HCEC 1CT (cell line): ENCODE measurements at places on chromosomes 12 and 14.

GRCh38 chr14:43135877-43136411, 1371.1 kb downstream of the FSCB start:
- no peak for DNase-seq

GRCh38 chr14:103341250-103342129, 7.5 kb downstream of the EIF5 start:
- no peak for DNase-seq

GRCh38 chr12:119145367-119145766, 33.4 kb upstream of the HSPB8 start:
- DNase-seq = no peak

- DNase-seq = no peak
These were observed 150.0 kb downstream of the GPR65 start for GRCh38 chr14:88154926-88155325.

- DNase-seq = no peak
These were observed 74.5 kb upstream of the ATF1 start for GRCh38 chr12:50689437-50689836.

DNA sequence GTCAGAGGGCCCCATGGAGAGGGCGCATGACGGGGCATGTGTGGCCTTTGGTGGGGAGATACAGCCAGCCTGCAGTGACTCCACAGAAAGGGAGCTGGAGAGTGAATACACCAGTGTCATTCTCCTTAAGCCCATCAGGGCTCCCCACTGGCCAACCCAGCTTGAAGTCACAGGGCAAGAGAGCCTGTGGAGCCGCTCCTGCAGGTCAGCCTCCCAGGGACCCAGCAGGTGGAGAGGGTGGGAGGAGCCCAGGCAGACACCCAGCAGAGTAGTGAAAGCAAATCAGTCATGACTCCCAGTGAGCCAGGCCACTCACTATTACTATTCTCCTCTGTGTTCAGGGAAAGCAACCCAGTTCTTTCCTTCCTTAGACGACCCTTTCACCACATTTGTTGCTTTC, 110.0 kb upstream of the CPM start:
- DNase-seq = no peak

DNA sequence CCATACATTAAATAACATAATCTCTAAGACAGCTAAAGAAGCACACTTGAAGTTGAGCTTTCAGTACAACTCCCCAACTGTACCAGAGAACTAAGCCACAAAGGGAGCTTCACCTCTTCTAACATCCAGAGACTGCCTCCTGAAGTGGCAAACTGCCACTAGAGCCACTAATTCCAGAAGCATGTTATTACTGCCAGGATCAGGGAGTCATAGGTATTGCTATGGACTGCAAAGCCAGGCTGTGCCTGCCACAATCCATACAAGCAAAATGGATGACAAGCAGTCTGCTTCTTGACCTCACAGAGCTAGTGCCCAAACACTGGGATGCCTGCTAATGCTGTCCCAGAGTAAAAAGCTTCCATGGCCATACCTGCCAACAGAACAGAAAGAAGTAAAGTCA, 160.1 kb downstream of the STXBP6 start:
- DNase-seq = peak; percentile 12

GRCh38 chr14:58833634-58834378, 196.0 kb downstream of the DACT1 start:
- DNase-seq = no peak

DNA sequence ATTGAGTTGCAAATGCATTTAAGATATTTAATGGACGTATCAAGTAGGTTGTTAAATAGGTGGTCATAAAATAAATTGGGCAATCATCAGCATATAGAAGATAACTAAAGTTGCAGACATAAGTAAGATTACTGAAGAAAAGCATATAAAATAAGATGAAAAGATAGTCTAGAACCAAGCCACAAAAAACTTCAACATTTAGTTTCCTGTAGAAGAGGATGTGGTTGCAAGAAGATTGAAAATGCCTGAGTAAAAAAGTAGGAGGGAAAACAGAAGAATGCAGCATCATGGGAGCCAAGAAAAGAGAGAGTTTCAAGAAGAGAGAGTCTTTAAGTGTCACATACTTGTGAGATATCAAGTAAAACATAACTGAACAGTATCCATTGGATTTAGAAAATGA, 17.6 kb upstream of the SLC16A7 start:
- no peak for DNase-seq

GRCh38 chr12:75439930-75440329, 40.6 kb upstream of the GLIPR1 start:
- peak; percentile 37 for DNase-seq

DNA sequence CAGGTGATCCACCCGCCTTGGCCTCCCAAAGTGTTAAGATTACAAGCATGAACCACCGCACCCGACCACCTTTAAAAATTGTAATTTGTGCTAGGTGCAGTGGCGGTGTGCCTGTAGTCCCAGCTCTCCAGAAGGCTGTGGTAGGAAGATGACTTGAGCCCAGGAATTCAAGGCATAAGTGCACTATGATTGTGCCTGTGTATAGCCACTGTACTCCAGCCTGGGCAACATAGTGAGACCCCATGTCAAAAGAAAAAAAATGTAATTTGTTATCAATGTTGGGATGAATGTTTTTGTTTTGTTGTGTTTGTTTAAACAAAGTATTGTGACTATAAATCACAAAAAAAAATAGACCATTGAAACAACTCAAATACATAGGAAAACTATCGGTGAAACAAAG, 43.1 kb upstream of the NAP1L1 start:
- no peak for DNase-seq

DNA sequence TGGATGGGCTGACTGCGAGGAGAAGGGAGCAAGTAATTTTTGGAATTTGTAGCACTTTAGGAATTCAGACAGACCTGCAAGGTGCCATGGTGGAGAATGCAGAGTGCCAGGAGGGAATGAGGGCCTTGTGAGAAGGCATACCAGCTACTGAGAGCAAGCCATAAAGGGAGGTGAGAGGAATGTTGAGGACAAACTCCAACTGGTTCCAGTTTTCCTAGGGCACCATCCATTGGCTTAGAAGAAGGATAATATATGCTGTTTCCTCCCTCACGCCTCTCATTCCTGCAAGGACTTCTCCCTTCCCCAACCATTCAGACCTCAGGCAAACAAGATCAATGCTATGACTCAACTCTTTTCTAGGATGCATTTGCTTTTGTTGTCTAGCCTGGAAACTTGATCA, 11.2 kb upstream of the DAAM1 start:
- DNase-seq = no peak

- no peak for DNase-seq
These were observed 34.5 kb upstream of the TBX5 start for GRCh38 chr12:114440270-114441038.

DNA sequence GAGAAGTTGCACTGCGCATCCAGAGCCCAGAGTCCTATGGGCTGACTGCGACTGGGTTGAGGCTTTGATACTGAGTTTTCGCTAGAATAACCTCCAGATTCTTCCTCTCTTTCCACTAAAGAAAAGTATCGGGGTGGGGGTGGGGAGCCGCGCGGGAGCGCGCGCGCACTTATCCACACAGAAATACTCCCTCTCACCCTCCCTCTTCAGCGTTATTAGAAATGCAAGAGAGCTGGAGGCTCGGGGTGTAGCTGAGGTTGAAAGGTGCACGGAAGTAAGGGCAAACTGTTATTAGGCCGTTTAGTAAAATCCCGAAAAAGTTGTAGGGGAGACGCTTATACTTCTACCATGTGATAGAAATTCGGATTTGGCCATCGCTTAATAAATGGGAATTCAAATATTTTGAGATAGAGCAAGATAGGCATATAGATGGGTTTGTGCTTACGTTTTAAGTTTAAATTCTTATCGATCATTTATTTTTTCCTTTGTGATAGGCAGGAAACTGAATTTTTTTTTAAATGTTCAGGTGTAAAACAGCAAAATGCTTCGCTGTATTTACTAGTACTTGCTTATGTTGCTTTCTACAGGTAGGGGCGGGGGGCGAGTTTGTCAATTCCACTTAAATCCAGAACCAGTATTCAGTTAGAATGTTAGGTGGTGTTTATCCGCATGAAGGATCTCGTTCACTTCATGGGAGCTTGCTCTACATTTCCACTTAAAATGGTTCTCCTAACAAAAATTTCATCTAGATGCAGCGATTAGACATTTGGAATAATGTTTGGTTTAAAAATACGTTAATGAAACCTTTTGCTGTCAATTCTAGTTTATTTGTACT, 1.1 kb downstream of the ARHGAP5 start:
- DNase-seq = peak; percentile 48

GRCh38 chr14:72000907-72001306, 68.7 kb downstream of the RGS6 start:
- DNase-seq = no peak

- peak; percentile 91 for DNase-seq
These were observed 7.4 kb downstream of the SMOC1 start for GRCh38 chr14:69886453-69887242.

DNA sequence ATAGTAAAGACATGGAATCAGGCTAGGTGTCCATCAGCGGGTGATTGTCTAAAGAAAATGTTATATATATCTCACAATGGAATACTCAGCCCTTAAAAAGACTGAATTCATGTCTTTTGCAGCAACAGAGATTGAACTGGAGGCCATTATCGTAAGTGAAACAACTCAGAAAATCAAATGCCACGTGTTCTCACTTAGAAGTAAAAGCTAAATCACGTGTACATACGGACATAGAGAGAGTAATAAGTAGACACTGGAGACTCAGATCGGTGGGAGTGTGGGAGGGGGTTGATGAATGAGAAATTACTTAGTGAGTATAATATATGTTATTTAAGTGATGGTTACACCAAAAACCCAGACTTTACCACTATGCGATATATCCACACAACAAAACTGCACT, 266.3 kb upstream of the PPFIA2 start:
- DNase-seq = no peak

- DNase-seq = peak; percentile 4
These were observed 99.1 kb upstream of the SLCO1C1 start for GRCh38 chr12:20596061-20596460.

GRCh38 chr12:29204521-29204920, 55.4 kb downstream of the FAR2 start:
- no peak for DNase-seq

GRCh38 chr14:29077916-29078315, 311.3 kb downstream of the FOXG1 start:
- no peak for DNase-seq

DNA sequence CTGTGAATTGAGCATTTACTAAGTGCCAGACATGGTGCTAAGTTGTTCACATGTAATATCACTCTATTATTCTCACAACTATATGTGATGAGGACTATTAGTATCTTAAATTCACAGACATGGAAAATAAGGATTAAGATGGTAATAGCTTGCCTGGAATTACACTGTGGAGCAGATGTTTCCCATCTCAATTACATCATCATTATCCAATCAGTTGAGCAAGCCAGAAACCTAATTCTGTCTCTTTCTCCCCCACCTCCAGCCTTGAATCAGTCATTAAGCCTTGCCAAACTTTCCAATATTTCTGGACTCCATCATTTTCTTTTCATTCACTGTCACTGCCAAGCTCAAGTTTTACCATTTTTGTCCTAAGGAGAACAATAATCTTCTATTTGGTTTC, 287.8 kb upstream of the KITLG start:
- DNase-seq = peak; percentile 56

- no peak for DNase-seq
These were observed 392.3 kb downstream of the CCER1 start for GRCh38 chr12:90562671-90563070.

DNA sequence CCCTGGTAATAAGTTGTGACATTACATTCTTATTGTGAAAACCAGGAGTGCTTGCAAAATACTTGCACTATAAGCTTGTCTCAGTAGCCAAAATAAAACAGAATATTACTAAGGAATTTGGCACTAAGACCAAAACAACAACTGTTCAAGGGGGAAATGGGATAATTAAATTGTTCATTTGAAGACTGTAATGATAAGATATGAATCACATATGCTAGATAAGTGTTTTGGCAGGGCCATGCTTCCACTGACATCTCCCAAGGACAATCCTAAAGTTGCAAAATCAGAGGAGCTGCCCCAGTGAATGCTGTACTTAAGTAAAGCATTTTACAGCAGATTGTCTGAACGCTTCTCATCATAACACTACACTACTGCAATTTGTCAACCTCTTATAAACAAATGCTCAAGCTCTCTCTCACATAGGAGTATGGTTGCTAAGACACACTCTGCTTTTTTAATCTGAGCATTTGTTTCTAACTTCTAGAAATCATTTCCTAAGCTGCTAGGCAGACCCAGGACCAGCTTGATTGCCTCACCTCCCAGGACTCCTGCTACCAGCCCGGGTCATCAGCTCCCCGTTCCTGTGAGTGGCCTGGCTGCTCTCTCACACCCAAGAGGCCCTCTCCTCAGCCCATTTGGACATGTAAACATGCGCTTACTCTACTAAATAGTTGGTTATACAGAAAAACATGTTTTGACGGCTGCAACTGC, 191.5 kb downstream of the PAX9 start:
- peak; percentile 21 for DNase-seq

DNA sequence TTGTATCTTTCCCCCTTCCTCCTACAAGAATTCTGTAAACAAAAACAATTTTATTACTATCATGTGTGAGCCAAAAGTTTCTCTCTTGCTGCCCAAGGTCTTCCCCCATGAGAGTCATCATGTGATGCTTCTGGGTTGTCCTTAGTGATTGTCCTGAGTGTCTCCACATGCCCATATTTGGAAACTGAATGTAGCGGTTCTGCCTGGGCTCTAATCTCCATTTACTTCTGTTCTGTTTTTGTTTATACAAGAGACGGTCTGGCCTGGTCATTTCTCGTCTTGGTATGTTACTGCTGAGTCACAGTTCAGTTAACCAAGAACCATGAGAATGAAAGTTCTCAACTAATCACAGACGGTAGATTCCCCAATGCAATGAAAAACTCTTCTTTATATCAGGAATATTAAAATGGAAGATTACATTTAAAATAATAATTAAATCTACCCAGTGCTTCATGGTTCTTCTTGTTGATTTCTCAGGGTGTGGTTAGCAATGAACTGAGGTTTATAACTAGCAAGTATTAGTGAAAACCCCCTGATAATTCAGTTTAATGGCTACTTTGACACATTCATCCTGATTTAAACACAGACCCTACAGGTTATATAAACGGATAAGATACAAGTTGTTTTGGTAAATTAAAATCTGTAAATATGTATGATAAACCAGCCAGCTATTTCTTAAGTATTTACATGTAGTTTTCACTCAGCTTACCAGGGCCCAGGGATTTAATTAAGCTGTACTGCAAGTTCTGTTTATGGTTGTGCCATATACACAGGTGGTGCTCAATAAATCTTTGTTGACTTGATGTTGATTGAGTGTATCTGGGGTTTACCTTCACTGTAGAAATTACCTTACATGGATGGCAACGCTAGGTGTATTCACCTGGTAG, 81.1 kb downstream of the PELI2 start:
- peak; percentile 99 for DNase-seq
